ENCODE measurements at places on chromosomes 5 and 9. TPM values are rescaled to one million over a fixed set of nuclear protein-coding genes. Genes with fewer than 3 reads are reported as not detected.

LRRC19 gene
- not detected for polyA plus RNA-seq

CYLC2 gene
- not detected for polyA plus RNA-seq

ENHO gene
- 0.09 TPM for polyA plus RNA-seq

PCDHGA6 gene
- polyA plus RNA-seq, result 4.8 TPM

CDH18 gene
- 0.19 TPM for polyA plus RNA-seq

SPATA31A3 gene
- polyA plus RNA-seq, result not detected

PLAC8L1 gene
- 0.15 TPM for polyA plus RNA-seq

FBP1 gene
- polyA plus RNA-seq, result not detected

KLF4 gene
- 3.1 TPM for polyA plus RNA-seq

SPATA31E1 gene
- polyA plus RNA-seq, result 0.02 TPM

GFI1B gene
- polyA plus RNA-seq, result 0.10 TPM

PALM2AKAP2 gene
- 5.0 TPM for polyA plus RNA-seq

CDC14B gene
- polyA plus RNA-seq, result 19.1 TPM

CKMT2 gene
- 0.11 TPM for polyA plus RNA-seq

PCDHGA7 gene
- polyA plus RNA-seq, result 2.7 TPM

SETD9 gene
- 8.6 TPM for polyA plus RNA-seq

TAF11L5 gene
- polyA plus RNA-seq, result not detected

SV2C gene
- not detected for polyA plus RNA-seq

DTWD2 gene
- 1.9 TPM for polyA plus RNA-seq

MYMK gene
- not detected for polyA plus RNA-seq

GIN1 gene
- 7.7 TPM for polyA plus RNA-seq

FSTL4 gene
- polyA plus RNA-seq, result 0.20 TPM

ELOVL7 gene
- polyA plus RNA-seq, result 0.11 TPM

CAMK4 gene
- polyA plus RNA-seq, result 3.2 TPM

PLPPR1 gene
- not detected for polyA plus RNA-seq

RASEF gene
- 0.02 TPM for polyA plus RNA-seq
